ENCODE measurements at places on chromosomes 1 and 21.

GRCh38 chr1:21828506-21829210, 16.6 kb downstream of the LDLRAD2 start:
- DNase-seq, result no peak

GRCh38 chr1:206606867-206607266, 5.4 kb downstream of the EIF2D start:
- DNase-seq, result no peak

GRCh38 chr1:28028873-28029654, 59.3 kb downstream of the EYA3 start:
- no peak for DNase-seq

DNA sequence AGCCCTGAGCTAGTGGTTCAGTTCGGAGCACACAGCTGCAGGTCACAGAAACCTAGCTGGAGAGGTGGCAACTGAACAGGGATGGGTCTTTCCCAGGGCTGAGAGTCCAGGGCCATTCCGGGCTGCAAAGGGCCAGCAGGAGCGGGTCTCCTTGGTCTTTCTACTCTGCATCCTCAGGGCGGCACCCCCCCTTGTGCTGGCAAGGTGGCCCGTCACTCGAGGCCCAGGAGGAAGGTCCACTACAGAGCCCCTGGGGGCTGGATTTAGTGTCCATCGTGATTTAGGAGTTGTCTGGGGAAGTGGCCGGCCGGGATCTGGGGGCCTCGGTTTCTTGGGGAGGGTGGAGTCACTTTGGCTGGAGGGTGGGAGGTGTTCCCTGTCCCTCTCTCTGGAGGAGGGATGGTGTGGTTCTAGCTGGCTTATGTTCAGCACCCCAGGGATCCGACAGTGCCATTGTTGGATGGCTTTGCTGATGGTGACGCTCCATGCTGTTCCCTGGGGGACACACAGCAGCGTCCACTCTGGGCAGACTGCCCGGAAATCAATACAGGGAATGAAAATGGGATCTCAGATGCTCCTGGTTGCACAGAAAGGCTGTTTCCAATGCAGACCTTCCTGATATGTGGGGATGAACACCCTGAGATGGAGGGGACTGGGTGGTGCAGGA, 64.4 kb downstream of the UMODL1 start:
- no peak for DNase-seq

DNA sequence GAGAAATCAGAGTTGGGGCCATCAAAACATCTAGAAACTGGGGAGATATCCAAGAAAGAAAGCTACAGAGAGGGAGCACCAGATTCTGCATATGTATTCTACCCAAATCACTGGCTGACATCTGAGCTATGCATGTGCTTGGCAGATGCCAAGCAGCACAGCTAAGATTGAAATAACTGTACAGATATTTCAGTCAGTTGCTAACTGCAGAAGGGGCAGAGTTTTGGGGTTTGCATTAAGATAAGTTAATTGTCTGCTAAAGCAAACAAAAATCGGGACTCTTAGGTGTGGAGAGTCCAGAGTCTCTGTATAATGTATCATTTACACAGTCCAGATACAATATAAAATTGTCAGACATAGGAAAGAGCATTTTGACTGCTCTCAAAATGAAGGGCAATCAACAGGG, 437.1 kb downstream of the PTBP2 start:
- DNase-seq, result no peak

GRCh38 chr1:3432306-3432705, 22.2 kb upstream of the ARHGEF16 start:
- DNase-seq, result no peak

DNA sequence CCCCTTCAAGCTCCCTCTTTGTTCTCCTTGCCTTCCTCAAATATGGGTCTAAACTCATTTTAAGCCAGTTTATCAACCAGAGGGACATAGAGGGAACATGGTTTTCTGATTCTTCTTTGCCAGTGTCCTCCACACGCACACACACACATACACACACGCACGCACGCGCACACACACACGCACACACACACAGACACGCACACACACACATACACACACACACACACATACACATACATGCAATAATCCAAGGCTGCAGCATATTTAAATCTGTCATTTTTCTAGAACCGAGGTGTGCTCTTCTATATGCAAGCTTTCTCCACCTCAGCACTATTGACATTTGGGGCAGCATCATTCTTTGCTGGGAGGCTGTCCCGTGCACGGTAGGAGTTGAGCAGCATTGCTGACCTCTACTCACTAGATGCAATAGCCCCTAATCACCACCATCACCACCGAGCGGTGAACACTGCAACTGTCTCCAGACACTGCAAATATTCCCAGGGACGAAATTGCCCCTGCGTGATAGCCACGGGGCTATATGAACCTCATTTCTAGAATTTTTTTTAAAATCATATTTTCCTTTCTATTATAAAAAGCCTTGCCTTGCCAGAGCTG, 8.0 kb downstream of the TNFRSF9 start:
- no peak for DNase-seq

DNA sequence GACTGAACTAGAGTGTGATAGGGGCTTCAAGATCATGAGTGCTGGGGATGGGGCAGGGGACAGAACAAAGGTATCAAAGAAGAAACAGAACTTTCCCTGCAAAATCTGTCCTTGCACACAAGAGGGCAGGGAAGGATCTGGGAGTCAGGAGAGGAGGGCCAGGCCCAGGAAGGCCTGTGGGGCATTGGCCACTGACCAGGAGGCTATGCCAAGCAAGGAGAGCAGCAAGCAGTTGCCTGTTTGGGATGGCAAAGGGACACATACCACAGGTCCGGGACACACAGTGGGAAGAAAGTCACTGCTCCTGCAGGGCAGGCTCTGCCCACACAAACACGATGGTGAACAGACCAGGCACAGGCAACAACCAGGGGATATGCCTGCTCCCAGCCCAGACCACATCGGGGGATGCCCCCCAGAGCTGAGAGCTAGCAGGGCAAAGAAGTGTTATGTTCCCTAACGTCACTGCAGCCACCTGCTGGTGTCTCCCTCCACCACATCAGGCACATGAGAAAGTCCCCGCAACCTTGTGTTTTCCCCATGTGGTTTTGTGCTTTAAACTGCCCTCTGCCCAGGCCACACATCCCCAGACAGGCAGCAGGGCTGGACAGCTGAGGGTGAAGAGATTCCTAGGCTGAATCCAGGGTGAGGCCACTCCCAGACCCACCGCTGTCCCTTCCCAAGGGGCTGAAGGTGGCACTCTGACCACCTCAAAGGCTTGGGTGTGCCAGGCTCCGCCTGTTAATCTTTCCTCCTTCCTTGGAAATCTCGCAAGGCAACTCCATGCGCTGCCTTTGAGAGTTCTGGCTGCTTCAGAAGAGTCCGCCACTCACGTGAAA, 53.6 kb downstream of the KIF21B start:
- DNase-seq, result no peak

GRCh38 chr1:19336543-19336942, 24.4 kb downstream of the SLC66A1 start:
- no peak for DNase-seq

GRCh38 chr1:203278082-203278884, 27.0 kb upstream of the BTG2 start:
- DNase-seq, result peak; percentile 96

DNA sequence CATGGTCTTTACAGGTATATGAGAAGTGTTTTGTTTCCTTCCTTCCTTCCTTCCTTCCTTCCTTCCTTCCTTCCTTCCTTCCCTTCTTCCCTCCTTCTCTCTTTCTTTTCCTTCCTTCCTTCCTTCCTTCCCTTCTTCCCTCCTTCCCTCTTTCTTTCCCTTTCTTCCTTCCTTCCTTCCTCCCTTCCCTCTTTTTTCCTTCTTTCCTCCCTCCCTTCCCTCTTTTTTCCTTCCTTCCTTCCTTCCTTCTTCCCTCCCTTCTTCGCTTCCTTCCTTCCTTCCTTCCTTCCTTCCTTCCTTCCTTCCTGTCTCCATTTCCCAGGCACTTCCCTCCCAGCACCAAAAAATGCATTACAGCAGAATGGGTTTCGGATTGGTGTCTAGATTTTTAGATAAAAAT, 235.0 kb upstream of the KIAA0040 start:
- no peak for DNase-seq

DNA sequence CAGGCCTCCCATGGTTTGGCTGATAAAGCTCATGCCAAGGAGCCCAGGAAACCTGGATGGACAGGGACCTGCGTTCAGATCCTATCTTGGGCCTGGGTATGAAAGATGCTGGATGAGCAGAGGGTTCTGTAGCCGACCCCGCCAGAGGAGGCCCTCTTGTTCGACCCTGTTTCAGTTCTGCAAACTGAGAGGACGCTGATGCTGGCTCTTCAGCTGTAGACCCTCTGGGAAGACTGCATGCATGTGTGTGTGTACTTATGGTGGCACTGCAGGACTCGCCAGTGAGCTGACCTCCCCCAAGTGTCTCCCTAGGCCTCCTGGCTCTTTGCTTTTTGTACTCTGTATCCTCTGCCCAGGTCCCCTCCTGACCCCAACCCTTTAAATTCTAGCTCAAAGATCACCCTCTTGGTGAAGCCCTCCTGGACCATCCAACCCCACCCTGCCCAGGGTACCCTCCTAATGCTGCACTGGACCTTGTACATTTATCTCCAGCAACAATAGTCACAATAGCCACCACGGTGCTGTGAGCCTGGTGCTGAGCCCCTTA, 1.6 kb downstream of the EPS8L3 start:
- DNase-seq, result no peak

GRCh38 chr1:83882906-83883305, 116.0 kb downstream of the TTLL7 start:
- no peak for DNase-seq

- no peak for DNase-seq
Observed at GRCh38 chr1:8283058-8283884, 34.6 kb upstream of the SLC45A1 start.

DNA sequence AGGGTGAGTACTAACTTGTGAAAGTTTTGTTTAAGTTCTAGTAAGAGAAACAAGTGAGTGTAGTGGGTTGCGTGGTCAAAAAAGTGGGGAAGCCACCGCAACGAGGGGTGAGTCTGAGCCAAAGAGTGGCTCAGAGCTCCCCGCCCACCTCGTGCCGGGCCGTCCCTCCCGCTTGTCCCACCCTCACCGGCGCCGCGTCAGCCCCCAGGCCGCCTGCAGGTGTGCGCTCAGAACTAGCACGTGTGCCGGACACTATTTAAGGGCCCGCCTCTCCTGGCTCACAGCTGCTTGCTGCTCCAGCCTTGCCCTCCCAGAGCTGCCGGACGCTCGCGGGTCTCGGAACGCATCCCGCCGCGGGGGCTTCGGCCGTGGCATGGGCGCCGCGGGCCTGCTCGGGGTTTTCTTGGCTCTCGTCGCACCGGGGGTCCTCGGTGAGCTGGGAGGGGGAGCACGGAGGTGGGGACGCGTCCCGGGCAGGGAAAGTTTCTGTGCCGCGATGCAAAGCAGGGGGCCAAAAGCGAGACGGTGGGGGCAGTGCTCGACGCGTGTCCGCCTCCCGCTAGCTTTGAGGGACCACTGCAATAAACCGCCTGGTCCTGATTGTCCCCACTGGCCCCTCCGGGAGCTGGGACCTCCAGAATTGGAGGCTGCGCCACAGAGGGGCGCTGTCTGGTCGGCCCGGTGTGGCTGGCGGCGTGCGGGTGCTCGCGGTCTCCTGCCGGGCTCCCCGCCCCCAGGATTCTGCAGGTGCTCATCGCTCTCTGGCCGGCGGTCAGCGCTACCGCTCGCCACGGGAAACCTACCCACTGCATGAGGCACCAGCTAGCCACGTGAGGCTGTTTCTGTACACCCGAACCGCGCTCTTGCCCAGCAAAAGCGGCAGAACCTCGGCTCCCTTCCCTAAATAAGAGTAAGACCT, at the start of gene CR2:
TSS of gene CR2 (plus strand) at position 283 of the 919 bp plus-strand sequence. CDS start at position 374, 91 bp downstream.
- no peak for DNase-seq

GRCh38 chr1:162689745-162690671, 57.7 kb downstream of the DDR2 start:
- DNase-seq, result peak; percentile 29

GRCh38 chr21:44855572-44855971, 17.9 kb downstream of the PTTG1IP start:
- no peak for DNase-seq

- DNase-seq, result no peak
Observed at GRCh38 chr1:26945138-26945537, 15.1 kb downstream of the KDF1 start.

- no peak for DNase-seq
Observed at GRCh38 chr1:30598571-30599114, 124.7 kb downstream of the MATN1 start.

- no peak for DNase-seq
Observed at GRCh38 chr1:47578721-47579419, 141.0 kb downstream of the FOXD2 start.

DNA sequence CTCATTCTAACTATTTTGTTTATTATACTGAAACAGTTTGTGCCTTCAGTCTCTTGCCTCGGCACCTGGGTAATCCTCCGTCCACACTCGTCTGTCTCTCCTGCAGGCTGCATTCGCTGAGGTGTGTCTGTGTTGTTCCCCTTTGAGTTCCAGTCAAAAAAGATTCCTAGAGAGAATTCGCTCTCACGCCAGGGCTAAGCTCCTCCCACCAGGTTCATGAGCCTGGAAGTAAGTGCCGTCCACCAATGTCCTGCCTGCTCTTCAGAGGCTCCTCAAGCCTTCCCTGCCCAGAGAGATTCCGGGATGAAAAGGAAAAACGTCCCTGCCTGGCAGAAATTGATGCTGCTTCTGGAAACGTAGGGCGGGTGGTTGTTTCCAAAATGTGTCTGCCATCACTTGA, 12.9 kb downstream of the KIAA2013 start:
- DNase-seq, result no peak

- no peak for DNase-seq
Observed at GRCh38 chr1:93223023-93223675, 42.6 kb downstream of the CCDC18 start.

GRCh38 chr21:35046880-35047229, 2.2 kb downstream of the RUNX1 start:
- DNase-seq, result no peak

GRCh38 chr1:172533513-172534151, 682 bp downstream of the SUCO start:
- DNase-seq, result no peak

GRCh38 chr1:63329621-63330330, 7.4 kb downstream of the FOXD3 start:
- no peak for DNase-seq

DNA sequence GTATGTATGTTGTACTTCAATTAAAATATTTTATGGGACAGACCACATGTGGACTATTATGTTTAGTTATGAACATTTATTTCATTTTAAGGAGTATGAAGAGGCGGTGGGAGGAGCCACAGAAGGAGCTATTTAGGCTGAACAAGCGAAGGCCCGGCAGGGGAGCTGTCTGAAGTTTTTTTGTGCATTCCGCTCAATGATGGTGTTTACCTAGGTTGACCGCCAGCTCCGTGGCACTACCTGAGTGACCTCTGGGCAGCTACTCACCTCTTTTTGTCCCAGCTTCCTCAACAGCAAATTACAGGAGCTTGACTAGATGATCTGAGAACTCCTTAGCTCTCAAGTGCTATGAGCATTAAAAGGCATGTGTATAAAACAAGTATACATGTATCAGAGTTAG, 32.7 kb upstream of the C1orf198 start:
- DNase-seq, result no peak

DNA sequence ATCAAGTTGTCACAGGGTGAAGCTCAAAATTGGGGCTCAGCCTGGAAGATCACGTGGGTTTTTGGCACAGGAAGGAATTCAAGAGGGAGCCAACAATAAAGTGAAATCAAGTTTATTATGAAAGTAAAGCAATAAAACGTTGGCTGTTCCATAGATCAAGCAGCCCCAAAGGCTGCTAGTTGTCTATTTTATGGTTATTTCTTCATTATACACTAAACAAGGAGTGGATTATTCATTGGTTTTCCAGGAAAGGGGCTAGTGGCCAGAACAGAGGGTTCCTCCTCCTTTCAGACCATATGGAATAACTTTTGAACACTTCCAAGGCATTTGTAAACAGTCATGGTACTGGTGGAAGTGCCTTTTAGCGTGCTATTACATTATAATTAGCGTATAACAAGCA, 723.5 kb upstream of the ADAMTS5 start:
- DNase-seq, result no peak

GRCh38 chr1:176134666-176135065, 72.4 kb downstream of the COP1 start:
- DNase-seq, result no peak
